ENCODE measurements at places on chromosomes 1 and 21.

GRCh38 chr1:32801096-32801715, 16.0 kb downstream of the YARS1 start:
- DNase-seq, result no peak

DNA sequence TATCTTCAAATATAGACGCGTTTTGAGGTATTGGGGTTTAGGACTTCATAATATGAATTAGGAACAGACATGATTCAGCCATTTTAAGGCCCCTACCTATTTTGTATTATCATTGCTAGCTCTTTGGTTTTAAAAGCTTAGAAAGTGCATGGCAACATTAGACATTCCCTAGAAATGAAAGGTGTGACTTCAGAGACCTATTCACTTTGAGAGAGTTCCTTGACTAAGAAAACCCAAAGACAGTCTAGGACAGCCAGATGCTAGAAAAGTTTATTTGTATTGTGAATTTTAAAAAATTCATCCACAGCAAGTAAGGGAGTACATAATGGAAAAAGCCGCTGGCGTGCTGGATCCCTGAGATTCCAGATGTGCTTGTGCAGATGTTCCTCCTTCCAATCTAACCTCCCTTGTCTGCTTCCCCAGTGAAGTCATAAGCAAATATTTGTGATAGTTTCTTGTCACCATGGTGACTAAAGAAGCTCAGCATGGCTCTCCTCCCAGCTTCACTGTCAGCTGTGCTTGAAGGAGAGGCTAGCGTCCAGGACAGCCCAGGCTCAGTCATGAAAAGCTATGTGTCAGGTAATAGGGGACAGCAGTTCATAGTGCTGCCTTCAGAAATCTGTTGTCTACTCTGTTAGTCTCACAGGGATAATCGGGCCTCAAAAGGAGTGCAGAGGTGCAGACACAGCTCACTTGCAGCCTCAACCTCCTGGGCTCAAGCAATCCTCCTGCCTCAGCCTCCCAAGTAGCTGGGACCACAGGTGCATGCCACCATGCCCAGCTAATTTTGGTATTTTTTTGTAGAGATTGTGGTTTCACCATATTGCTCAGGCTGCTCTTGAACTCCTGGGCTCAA, 34.8 kb downstream of the KPNA6 start:
- no peak for DNase-seq

DNA sequence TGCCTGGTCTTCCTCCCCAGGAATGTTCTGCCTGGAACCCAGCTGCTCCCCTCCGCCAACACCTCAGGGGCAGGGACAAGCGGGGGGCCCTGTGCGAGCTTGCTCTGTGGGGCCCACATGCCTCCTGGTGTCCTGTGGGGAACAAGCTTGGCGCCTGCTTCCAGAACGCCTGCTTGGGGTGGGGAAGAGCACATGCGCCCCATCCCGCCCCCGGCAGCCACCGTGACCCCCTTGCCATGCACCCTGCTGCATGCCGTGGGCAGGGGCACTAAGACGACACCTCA, 57.4 kb downstream of the MEGF6 start:
- DNase-seq, result no peak

GRCh38 chr1:63651161-63651701, 58.0 kb downstream of the PGM1 start:
- DNase-seq, result no peak

DNA sequence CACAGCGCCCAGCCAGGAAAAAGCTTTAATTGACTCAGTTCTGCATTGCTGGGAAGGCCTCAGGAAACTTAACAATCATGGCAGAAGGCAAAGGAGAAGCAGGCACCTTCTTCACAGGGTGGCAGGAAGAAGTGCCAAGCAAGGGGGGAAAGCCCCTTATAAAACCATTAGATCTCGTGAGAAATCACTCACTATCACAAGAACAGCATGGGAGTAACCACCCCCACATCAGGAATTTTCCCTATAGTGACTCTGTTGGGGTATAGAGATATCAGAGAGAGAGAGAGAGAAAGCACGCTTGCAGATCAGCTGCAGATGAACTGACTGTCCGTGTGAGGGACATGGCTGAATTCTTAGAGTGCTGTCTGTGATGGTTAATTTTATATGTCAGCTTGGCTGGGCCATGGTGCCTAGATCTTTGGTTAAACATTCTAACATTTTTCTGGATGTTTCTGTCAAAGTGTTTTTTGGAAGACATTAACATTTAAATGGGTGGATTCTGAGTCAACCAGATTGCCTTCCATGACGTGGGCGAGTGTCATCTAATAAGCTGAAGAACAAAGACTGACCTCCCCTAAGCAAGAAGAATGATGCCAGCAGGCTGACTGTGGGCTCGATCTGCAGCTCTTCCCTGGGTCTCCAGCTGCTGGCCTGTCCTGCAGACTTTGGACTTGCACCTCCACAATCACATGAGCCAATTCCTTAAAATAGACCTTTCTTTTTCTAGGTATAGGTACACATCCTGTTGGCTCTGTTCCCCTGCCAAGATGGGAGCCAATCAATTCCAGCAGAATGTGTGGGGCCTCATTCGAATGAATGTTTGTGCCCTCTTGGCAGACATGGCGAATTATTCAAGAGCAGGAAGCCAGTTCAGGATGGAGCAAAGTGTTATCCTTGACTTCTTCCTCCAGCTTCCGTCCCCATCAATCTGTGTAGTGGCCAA, 21.4 kb upstream of the CPT2 start:
- DNase-seq, result no peak

DNA sequence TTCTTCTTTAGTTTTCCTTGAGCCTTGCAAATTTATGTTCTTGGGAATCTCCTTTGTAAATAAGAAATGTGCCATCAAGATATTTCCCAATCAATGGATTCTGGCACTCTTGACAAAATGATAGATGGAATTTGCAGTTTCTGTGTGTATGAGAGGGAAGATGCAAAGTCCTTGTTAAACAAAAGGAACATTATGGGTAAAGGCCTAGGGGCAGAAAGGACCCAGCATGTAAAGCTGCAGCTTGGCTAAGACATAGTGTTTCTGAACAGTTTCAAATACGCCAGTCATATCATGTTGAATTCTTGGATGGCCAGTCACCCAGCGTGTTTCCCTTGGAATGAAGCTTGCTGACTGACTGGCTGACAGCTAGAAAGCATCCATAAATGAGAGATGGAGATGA, 210.8 kb downstream of the NFIA start:
- no peak for DNase-seq

- no peak for DNase-seq
These were observed 88.4 kb downstream of the PDE4B start for GRCh38 chr1:65881067-65881594.

GRCh38 chr1:150572918-150573647, 6.3 kb downstream of the MCL1 start:
- no peak for DNase-seq

DNA sequence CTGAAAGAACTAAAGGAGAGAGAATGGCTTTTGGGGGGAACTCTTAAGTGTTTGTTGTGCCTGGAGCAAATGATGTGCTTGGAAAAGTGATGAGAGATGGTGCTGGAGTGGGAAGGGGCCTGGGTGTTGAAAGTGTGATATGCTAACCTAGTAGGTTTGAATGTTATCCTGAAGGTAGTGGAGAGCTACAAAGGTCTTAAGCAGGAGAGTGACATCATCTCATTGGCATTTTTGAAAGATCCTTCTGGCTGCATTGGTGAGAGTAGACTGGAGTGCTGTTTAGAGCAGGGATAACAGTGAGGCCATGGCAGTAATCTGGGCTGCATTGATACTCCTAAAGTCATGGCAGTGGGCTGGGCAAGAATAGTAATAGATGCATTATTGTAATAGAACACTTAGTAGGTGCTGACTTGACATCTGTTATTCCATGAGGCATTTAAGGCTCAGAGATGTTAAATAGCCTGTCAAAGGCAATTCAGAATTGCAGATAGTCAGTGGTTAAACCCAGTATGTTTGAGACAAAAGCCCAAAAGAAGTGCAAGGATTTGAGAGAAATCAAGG, 44.5 kb downstream of the MDM4 start:
- no peak for DNase-seq

DNA sequence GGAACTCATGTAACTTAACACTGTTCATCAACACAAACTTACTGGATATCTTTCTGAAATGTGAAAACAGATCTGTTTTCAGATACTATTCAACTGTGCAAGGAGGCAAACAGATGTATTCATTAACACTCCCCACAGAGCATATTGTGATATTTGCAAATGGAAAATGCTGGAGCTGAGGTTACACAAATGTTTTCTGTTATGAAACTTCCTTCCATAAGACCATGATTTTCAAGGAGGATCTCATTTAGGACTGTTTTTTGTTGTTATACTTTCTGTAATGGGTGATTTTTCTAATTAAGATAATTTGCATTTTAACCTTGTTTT, 56.1 kb downstream of the GABPA start:
- DNase-seq, result no peak

DNA sequence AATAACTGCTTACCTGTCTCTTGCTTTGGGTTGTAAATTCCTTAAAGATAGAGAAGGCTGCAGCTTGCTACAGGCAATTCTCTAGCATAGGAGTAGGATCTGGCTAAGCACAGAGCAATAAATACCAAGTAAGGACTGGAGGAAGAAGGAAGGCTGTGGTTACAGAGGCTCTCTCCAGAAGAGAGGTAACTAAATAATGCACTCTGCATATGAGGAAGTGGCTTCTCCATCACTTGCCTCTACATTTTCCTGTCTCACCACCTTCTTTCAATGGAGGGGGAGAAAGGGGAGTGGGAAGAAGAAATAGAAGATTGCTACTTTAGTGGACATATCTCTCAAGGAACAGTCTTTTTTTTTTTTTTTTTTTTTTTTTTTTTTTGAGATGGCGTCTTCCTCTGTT, 60.9 kb upstream of the LAX1 start:
- no peak for DNase-seq

- no peak for DNase-seq
These were observed 158.1 kb downstream of the ZP4 start for GRCh38 chr1:237732657-237733056.
